ENCODE measurements at places on chromosomes 7 and 10. TPM values are rescaled to one million over a fixed set of nuclear protein-coding genes. Genes with fewer than 3 reads are reported as not detected.

Gene CALML3
- not detected for total RNA-seq

DNA sequence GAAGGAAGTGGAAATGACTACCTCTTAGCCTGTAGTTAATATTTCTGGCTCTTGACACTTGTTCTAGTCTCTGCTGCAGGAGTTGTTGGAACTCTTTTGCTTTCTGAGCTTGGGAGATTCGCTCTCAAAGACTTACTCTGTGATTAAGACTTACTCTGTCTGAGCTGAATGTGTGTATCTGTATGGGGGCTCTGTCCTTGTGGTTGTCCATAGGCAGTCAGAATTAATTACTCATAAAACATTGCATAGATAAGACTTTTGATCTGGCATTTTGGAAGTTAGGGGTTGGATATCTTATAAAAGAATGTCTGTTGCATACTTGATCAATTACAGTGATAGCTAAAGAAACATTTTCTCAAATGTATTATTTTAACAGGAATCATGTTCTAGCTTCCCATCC lies 199.2 kb upstream of the KIAA1217 start:
- no peak for DNase-seq

DNA sequence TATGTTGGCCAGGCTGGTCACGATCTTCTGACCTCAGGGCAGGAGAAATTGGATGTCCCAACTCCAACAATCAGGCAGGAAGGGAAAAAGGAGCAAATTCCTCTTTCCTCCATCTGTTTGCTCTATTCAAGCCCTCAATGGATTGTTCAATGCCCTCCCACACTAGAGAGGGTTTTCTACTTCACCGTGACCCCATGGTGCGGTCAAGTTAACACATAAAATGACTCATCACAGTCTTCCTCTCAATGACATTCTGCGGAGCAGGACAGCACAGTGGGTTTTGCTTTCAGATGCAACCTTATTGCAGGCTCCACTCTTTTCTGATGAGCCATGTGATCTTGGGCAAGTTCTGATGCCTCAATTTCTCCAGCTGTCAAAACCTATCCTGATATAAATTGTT lies 364.9 kb downstream of the ANKRD30A start:
- DNase-seq: no peak

Gene HOXA1
- 1.0 TPM for total RNA-seq

GRCh38 chr10:121064491-121064890 lies 213.3 kb downstream of the WDR11 start:
- no peak for DNase-seq

DNA sequence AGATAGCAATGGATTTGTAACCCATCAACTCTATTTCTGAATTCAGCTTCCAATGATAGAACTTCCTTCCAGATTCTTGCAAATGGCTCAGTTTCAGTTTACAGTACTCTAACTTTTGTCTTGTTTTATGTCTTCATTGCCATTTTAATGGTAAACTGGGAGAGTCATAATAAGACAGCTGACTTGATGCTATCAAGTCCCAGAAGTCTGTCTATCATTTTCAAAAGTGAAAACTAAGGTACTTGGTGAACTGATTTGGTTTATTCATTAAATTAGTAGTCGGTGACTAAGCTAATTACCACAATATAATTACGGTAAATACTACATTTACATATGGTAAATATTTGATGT lies 25.0 kb downstream of the RTKN2 start:
- no peak for DNase-seq

DNA sequence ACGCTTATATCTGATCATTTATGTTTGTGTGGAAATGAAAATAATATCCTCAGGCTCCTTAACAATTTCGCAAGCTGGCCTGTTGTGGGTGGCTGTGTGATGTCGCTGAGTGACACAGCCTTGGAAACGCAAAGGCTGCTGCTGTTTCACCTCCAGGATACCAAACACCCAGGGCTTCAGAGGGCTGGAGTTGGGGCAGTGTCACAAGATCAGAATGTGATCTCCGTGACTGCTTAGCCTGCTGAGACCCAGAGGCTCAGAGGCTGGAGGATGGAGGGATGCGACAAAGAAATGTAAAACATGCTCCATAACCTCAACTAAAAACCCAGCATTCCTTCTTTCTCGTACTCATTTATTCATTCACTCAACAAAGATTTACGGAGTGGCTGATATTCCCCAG lies 37.2 kb upstream of the BMPER start:
- no peak for DNase-seq

DNA sequence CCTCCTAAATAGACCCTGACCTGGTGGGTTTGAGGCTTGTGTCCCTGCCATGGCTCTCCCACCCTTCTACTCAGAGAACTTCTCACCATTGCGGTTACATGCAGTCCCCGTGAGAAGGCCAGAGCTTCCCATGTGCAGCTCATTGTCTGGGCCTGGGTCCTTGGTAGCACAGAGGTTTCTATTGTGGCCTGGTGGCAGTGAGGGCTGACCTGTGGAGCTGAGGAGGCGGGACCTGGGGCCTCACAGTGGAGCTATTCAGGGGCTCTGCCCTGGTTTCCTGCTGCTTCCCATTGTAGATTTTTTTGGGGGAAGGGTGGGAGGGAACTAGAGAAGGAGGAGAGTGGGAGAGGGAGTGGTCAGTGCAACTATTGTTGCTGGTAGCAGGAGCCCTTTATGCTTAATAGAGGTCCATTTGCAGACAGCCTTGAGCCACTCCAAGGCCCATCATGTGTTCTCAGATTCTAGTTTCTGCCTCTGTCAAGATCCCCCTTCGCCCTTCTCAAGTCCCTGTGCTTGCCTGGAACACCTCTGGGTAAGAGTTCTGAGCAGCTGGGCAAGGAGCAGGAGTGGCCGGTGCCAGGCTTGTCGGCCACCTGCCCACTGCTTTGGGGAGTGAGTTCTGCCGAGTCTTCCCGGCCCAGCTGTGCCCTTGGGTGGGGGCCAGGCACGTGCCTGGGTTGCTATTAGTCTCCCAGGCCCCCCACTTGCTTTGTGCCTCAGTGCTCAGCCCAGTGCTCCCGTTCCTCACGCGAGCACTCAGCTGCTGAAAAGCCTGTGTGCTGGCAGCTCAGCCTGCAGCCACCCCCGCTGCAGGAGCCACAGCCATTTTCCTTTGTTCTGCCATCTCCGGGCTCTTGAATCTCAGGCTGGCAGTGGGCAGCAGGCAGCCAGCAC lies 10.7 kb downstream of the TSPAN14 start:
- no peak for DNase-seq

DNA sequence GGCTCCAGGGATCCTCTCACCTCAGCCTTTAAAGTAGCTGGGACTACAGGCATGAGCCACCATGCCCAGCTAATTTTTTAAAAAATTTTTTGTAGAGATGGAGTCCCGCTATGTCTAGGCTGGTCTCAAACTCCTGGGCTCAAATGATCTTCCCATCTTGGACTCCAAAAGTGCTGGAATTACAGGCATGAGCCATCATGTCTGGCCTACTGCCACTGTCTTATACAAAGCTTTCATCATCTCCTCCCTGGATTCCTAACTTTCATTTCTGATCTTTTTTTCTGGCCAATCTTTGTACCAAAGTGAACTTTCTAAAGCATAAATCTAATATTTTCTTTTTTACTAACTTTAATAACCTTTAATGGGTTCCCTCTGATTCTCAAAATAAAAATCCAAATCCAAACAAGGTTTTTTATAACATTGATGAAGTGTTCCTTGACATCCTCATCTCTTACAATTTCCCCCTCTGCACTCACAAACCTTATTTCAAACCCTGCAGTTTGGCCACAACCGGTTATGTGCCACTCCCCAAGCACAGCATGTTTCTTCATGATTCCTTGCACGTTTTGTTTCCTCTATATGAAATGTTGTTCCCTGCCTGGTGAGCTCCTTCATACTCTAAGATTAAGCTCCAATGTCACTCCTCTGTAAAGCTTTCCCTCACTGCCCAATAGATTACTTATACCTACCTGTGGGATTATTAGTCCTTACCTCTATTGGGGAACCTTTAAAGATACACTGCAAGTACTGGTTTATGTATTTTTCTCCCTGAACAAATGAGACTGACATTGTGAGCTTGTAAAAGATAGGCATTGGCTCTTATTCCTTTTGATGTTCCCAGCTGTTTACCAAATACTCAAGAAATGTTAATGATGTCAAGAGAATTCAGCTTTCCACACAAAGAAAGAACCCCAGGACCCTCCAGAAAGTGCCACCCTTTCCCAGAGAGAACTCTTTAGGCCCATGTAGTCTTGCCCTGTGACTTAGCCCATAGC lies 101.7 kb downstream of the HOXA1 start:
- no peak for DNase-seq

DNA sequence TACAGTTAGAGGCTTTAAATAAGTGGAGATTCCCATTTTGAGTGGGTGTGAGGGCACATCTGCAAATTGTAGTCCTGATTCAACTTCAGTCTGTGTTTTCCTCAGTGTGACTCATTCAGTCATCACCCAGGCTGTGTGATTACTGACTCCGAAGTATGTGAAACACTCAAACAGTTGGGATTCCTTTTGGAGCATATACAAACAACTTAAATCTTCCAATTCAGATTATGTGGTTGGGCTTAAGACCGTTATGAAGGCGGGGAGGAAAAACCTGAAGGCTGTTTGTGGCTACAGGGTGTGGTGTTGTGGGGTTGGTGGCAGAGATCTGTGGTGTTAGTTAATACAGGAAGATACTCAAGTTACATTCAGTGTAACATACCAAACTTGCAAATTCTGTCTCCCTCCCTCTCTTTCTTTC lies 259.7 kb upstream of the FERD3L start:
- no peak for DNase-seq

- DNase-seq: peak; percentile 35
These were observed 57.6 kb upstream of the EZH2 start for GRCh38 chr7:148941598-148942275.

- DNase-seq: no peak
These were observed 5.7 kb downstream of the C10orf67 start for GRCh38 chr10:23338886-23339285.

DNA sequence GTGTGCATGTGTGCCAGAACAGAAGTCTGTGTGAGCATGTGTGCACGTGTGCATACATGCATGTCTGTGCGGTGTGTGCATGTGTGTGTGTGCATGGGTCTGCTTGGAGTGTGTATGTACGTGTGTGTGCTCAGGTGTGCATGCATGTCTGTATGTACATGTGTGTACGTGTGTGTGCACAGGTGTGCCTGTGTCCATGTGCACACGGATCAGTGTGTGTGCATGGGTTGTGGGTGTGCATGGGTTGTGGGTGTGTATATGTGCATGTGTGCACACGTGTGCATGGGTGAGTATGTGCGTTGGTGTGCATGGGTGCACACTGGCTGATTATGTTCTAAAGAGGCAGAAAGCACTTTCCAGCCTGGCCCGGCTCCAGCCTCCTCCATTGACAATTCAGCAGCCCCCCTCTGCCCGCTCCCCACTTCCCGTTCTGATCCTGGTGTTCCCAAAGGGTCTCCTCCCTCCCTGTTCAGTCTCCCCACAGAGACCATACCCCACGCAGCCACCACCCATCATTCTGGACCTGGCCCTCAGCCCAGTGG lies 44.1 kb upstream of the PDGFA start:
- DNase-seq: no peak

Gene NUTM2E
- 0.07 TPM for total RNA-seq

Gene HECTD2
- total RNA-seq: 7.3 TPM

DNA sequence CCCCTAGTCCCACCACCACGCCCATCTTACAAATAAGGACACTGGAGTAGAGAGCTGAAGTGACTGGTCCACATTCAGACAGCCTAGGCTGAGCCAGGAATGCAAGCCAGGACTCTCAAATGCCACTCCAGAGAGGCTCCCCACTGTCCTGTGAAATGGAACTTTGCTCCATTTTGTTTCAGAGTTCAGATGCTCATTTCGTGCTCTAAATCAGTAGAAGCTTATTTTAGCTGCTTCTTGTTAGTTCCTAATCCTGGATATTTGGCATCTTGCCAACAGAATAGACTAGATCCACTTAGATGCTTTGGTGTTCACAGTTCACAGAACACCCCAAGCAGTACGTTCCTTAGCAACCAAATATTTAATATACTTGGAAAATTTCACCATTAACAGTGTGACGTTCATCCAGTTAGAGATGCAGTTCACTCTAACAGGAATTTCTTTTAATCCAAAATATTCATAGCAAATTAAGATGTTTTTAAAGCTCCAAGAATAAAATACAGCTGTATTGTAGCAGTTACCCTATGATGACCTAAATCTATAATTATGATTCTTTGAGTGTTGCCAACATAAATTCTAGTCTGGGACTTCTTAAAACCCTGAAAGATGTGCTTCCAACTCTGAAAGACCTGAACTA lies 7.3 kb downstream of the MMP21 start:
- DNase-seq: no peak

Gene CALHM3
- total RNA-seq: not detected

DNA sequence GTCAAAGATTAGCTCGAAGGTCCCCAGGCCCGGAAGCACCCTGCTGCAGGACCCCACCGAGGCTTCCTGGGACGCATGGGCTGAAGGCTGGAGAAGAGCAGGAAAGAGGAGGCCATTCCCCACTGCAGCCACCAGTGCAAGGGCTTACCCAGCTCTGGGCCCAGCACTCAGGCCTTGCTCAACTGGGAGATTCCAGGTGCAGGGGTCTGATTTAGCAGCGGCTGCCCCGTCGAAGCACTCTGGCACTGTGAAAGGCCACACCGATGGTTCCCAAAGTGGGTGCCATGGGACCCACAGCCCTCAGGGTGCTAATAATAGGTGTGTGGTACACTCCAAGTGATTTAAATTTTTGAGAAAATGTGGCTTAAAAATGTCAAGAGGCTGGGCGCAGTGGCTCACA lies 130.9 kb downstream of the OAT start:
- no peak for DNase-seq

GRCh38 chr7:51290304-51290637 lies 26.3 kb downstream of the COBL start:
- DNase-seq: no peak

- DNase-seq: no peak
These were observed 56.5 kb downstream of the PWWP2B start for GRCh38 chr10:132453470-132453861.
